ENCODE measurements at places on chromosomes 7 and 10. TPM values are rescaled to one million over a fixed set of nuclear protein-coding genes. Genes with fewer than 3 reads are reported as not detected.

Gene RADIL
- 3.7 TPM for polyA plus RNA-seq

Gene PPP3CB
- 184 TPM for polyA plus RNA-seq

Gene MRPS17
- polyA plus RNA-seq: 10.7 TPM

Gene AKR1B15
- polyA plus RNA-seq: 0.26 TPM

Gene MUC12
- 0.27 TPM for polyA plus RNA-seq

Measured in hindlimb muscle (tissue), 1 donor.